ENCODE measurements at places on chromosomes 6 and 20.

- no peak overlapping the region for H3K27ac ChIP-seq
- no peak for DNase-seq
- H3K4me1 ChIP-seq: no peaks in the 10 kb centered on the region
- H3K27me3 ChIP-seq: no peaks in the 10 kb centered on the region
These were observed 48.9 kb upstream of the EPHA7 start for GRCh38 chr6:93468291-93468690.

DNA sequence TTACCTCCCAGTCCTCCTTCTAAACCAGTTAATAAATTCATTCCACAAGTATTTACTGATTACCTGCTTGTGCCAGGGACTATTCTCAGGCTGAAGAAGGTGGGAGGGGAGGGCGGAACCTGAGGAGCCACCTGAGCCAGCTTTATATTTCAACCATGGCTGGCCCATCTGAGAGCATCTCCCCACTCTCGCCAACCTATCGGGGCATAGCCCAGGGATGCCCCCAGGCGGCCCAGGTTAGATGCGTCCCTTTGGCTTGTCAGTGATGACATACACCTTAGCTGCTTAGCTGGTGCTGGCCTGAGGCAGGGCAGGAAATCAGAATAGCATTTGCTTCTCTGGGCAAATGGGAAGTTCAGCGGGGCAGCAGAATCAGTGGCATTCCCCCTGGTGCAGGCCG, 4.9 kb upstream of the AAR2 start:
- H3K36me3 ChIP-seq: no peaks in the 10 kb centered on the region
- H3K4me3 ChIP-seq: no peak overlapping the region

DNA sequence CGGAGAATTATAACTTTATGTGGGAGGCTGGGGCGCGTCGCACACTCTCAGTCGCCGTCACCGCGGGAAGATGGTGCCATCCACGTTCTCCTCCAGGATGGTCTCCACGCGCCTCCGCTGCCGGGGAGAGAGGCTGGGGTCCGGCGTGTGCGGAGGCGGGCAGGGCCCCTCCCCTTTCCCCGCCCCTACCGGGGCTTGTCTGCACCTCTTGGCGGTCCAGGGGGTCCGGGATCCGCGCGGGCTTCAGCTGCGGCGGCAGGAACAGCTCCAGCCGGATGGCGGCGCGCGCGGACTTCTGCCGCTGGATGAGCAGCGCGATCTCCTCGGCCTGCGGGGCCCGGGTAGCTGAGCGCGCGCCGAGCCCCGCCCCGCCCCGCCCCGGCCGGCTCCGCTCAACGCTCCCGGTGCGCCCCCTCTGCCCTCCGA, 807 bp downstream of the LKAAEAR1 start:
- H3K27ac ChIP-seq: peak overlapping the region; percentile 38
- peak overlapping the region; percentile 80 for H3K4me3 ChIP-seq
- peaks cover 12% of the 10 kb centered on the region for H3K36me3 ChIP-seq
- H3K27me3 ChIP-seq: no peaks in the 10 kb centered on the region

- no peak overlapping the region for H3K4me3 ChIP-seq
- DNase-seq: no peak
- peaks cover 6% of the 10 kb centered on the region for H3K4me1 ChIP-seq
- H3K36me3 ChIP-seq: no peaks in the 10 kb centered on the region
These were observed 125.8 kb downstream of the MRPL14 start for GRCh38 chr6:44001318-44002066.

- DNase-seq: no peak
- H3K4me3 ChIP-seq: no peak overlapping the region
- H3K27ac ChIP-seq: no peak overlapping the region
- no peaks in the 10 kb centered on the region for H3K27me3 ChIP-seq
- H3K36me3 ChIP-seq: no peaks in the 10 kb centered on the region
These were observed 303.3 kb upstream of the MMS22L start for GRCh38 chr6:97586344-97586743.

DNA sequence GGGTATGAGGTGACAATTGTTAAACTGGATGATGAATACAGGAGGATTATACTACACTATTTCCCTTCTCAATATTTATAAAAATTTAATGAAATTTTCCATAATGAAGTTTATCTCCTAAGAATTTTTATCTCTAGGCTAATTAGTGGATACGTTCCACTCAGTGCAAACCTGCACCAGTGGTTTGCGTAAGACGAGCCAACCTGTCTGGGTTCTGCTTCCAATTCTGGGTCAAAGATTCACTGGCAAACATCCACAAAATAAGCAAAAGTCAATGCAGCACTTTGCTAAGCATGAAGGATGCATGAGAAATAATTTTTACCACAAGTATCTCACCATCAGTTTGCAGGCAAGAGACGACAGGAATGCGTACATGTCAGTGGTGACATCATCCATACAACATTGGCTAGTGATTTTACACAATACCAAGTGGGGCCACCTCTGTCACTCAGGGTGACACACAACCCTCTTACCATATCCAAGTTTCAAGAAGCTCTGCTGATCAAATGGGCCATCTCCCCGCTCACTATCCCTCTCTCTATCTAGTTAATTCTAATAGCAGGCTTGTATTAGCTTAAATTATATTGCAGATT, 51.7 kb downstream of the FAM50B start:
- H3K36me3 ChIP-seq: peaks cover 6% of the 10 kb centered on the region
- no peak overlapping the region for H3K4me3 ChIP-seq
- H3K4me1 ChIP-seq: no peaks in the 10 kb centered on the region
- no peak for DNase-seq
- peaks cover 56% of the 10 kb centered on the region for H3K27me3 ChIP-seq

DNA sequence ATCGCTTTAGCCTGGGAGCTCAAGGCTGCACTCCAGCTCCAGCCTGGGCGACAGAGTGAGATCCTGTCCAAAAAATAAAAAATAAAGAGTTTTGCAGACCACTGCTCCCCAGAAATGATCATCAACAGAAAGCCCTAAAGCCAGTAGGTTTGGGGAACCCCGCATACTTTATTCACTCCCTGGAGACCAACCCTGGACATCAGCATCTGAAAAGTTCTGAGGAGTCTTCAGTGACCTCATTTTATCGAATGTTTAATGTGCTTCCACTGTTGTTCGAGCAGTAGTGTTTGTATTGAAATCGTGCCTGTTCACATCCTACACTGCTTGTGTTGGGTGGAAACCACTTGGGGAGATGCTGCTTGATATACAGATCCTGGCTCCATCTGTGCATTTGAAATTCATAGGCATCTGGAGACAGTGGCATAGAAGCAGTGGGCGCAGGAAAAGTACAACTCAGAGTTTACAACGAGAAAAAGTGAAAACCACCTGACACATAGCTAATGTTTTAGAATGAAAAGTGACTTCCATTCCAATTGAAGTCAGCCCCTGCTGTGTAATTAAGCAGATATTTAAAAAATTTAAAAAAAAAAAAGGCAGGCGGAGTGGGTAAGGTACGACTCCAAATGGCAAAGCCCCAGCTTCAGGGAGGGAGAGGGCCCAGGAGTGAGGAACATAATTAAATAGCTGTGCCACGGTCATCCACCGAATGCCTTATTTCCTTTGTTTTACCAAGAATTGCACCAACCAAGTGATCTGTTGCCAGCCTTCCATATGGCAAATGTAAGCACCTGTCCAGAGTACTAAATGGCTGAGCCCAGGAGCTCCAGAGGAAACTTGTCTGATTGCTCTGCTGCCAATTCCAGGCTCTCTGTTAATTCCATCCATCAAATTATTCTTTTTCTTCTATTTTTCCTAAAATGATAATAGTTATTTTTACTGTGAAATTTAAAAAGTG, 100.4 kb upstream of the NAA20 start:
- H3K27me3 ChIP-seq: peaks cover 10% of the 10 kb centered on the region
- no peak for DNase-seq
- no peaks in the 10 kb centered on the region for H3K4me1 ChIP-seq
- H3K4me3 ChIP-seq: no peak overlapping the region
- no peak overlapping the region for H3K27ac ChIP-seq

DNA sequence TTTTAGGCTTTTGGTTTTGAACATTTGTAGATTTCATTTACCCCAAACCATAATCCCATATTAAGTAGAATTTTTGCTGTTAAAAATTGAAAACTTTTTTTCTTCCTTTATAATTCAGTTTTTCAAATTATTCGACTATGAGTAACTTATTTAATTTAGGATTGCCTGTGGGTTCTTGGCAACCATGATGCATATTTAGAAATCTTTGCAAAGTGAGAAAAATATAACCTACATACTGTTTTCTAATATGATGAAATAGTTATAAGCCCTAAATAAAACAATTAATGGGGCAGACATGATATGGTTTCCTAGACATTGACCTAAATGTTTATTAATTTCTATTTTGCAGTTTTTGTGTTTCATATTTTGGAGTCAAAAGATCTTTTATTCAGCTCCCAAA, 23.6 kb downstream of the NEDD9 start:
- H3K27ac ChIP-seq: no peak overlapping the region
- H3K36me3 ChIP-seq: peaks cover 40% of the 10 kb centered on the region
- H3K27me3 ChIP-seq: no peaks in the 10 kb centered on the region
- H3K4me1 ChIP-seq: peaks cover 29% of the 10 kb centered on the region

DNA sequence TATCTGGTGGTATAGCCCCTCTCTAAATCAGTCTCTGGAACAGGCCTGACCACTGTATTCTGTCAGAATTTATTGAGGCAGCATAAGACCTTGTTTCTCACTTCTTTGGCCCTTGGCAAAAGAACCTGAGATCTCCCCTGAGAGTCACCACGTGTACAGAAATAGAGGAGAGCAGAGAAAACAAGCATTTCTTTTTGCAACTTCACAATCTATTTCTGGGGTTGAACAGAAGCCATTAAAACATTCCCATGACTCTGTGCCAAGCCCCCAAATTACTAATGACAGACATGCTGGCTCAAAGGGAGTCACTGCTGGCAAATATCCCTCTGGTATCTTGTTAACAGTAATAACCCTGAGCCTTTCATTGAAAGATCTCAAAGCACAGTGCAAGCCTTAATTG, 395.3 kb downstream of the MAFB start:
- H3K4me3 ChIP-seq: no peak overlapping the region
- H3K36me3 ChIP-seq: no peaks in the 10 kb centered on the region
- DNase-seq: no peak
- peaks cover 12% of the 10 kb centered on the region for H3K27me3 ChIP-seq

DNA sequence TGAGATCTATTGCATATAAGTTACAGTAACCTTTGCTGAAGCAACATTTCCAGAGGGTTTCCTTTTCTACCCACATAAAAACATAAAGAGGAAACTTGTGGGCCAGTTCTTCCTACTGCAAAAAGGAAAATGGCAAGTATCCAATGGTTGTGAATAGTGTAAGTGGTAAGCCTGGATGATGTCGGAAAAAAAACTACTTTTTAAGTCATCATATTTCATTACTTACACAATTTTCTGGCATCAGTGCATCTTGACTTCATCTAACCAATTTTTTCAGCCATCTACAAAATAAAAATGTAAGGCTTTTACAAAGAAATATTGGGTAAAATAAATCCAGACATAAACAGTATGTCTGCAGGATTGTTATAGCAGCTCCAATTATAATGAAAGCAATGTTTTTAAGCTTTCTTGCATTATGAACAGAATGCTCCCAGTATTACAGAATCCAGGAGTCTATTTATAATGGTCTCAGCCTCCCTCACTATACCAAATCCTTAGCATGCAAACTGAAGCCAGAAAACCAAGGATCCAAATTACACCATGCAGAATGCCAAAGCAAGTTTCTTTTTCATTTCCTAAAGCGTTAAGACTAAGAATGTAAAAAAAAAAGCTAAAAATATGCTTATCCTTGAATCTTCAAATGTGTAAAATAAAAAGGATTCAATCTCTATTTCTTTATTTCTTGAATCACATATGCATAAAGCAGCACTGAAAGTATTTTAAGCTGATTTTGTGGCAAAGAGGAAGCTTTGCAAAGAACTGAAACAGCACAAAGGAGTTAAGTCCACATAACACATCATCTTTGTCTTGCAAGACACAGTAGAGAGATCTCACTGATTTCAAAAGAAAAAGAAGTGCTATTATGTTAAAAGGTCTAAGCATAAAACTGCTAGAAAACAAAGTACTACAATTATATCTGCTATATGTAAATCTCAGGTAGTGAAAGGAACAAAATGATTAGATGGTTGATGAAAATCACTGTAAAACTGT, 126.8 kb upstream of the HMGCLL1 start:
- H3K4me1 ChIP-seq: no peaks in the 10 kb centered on the region
- no peak for DNase-seq
- no peak overlapping the region for H3K27ac ChIP-seq

- H3K27ac ChIP-seq: no peak overlapping the region
- no peak for DNase-seq
- no peaks in the 10 kb centered on the region for H3K27me3 ChIP-seq
- no peak overlapping the region for H3K4me3 ChIP-seq
These were observed 36.8 kb downstream of the CENPW start for GRCh38 chr6:126376682-126377081.

- peaks cover 2% of the 10 kb centered on the region for H3K27me3 ChIP-seq
- no peak overlapping the region for H3K27ac ChIP-seq
- no peak for DNase-seq
- no peaks in the 10 kb centered on the region for H3K36me3 ChIP-seq
These were observed 522.5 kb downstream of the EPM2A start for GRCh38 chr6:145212813-145213212.

- no peak overlapping the region for H3K27ac ChIP-seq
- H3K4me3 ChIP-seq: no peak overlapping the region
- no peaks in the 10 kb centered on the region for H3K27me3 ChIP-seq
- H3K4me1 ChIP-seq: no peaks in the 10 kb centered on the region
- DNase-seq: no peak
These were observed 78.0 kb downstream of the DZANK1 start for GRCh38 chr20:18388860-18389259.

DNA sequence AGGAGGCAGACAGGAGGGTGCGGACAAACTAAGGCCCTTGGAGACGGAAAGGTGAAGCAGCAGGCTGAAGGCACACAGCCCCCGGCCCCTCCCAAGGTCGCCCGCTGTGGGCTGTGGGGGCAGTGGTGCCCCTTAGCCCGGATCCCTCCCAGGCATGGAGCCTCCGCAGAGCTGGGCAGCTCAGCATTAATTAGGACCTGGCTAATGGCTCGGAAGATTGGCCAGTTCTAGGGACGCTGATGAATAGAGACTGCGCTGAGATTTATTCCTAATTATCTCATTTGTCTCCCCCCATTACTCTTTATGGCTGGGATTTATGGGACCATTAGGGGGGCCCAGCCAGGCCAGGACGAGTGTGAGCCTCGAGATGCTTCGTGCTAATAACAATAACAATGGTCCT, 20.4 kb downstream of the MDFI start:
- no peaks in the 10 kb centered on the region for H3K36me3 ChIP-seq
- H3K27me3 ChIP-seq: peaks cover 75% of the 10 kb centered on the region
- no peak overlapping the region for H3K4me3 ChIP-seq

- no peaks in the 10 kb centered on the region for H3K27me3 ChIP-seq
- DNase-seq: no peak
- H3K36me3 ChIP-seq: peaks cover 2% of the 10 kb centered on the region
- H3K27ac ChIP-seq: no peak overlapping the region
- no peak overlapping the region for H3K4me3 ChIP-seq
These were observed 24.5 kb downstream of the TSPYL4 start for GRCh38 chr6:116229287-116229913.

GRCh38 chr6:9583753-9584352, 831.0 kb downstream of the TFAP2A start:
- H3K4me1 ChIP-seq: no peaks in the 10 kb centered on the region
- H3K27ac ChIP-seq: no peak overlapping the region
- H3K27me3 ChIP-seq: no peaks in the 10 kb centered on the region
